ENCODE measurements at places on chromosomes 5 and 9.

DNA sequence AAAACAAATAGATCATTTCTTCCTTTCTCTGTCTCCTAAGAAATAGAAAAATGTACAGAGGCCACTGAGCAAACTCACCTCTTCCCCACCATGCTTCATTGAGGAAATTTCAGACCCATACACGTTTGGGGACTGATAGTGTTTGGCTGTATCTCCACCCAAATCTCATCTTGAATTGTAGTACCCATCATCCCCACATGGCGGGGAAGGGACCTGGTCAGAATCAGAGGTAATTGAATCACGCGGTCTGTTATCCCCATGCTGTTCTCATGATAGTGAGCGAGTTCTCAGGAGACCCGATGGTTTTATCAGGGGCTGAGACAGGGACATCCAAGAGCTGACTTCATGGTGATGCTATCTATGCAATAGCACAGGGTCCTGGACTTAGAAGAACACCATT lies 1655.8 kb downstream of the MAT2B start:
- DNase-seq, result no peak

DNA sequence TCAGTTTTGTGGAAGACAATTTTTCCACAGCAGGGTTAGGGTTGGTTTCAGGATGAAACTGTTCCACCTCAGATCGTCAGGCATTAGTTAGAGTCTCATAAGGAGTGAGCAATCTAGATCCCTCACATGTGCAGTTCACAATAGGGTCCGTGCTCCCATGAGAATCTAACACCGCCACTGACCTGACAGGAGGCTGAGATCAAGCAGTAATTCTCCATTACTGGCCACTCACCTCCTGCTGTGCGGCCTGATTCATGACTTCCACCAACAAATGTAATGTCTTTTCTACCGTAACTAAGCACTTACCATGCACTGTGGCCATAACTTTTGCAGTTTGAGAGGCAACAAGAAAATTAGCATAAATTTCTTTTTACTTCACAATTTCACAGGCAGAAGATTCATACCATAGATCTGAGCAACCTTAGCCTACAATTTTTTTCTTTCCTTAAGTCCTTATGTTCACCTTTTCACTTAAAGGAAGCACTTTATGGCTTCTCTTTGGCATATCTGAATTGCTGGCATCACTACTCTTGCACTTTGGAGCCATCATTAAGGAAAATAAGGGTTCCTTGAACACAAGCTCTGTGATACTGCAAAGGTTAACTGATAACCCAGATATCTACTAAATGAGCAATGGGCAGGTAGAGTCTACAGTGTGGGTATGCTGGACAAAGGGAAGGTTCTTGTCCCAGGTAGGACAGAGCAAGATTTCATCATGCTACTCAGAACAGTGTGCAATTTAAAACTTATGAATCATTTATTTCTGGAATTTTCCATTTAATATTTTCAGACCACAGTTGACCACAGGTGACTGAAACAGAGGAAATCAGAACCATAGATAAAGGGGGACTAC lies 83.0 kb upstream of the IFNK start:
- DNase-seq, result no peak

DNA sequence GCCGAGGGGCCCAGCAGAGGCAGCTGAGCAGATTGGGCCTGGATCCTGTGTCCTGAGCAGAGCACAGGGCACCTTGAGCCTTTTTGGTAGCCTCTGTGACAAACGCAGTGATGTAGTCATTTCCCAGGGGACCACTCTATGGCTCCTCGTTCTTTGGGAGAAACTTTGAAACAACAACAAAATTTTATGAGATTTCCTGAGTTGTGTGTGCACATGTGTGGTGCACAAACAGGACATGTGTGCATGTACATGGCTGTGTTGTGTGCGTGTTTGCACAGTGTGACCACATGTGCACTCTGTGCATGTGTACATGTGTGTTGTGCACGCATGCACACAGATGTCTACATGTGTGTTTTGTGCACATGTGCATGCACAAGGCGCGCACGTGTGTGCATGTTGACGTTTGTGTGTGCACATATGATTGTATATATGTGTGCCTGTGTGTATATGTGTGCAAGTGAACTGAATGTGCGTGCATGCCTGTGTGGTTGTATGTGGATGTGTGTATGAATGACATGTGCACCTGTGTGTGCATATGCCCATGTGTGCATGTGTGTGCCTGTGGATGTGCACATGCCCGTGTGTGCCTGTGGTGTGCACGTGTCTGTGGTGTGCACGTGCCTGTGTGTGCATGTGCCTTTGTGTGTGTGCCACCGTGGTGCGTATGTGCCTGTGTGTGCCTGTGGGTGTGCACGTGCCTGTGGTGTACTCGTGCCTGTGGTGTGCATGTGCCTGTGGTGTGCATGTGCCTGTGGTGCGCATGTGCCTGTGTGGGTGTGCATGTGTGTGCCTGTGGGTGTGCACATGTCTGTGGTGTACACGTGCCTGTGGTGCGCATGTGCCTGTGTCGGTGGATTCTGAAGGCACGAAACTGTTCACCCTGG lies 221.6 kb downstream of the CACNA1B start:
- no peak for DNase-seq

DNA sequence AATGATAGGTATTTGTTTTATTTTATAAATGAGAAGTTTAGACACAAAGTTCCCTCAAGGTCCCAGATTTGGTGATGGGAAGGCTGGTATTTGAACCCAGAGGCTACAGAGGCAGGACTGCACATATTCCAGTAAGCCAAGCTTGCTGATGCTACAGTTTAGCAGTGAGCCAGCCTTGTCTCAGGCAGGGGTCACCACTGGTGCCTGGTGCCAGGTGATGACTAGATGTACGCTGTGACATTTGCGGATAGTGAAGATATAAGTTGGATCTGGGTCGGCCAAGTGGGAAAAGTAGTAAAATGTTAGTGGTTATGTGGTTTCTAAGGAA lies 143.9 kb downstream of the AOPEP start:
- peak; percentile 23 for DNase-seq

- DNase-seq, result no peak
Observed at GRCh38 chr9:129310666-129311350, 132.7 kb upstream of the IER5L start.

- no peak for DNase-seq
Observed at GRCh38 chr9:129988607-129989361, 54.2 kb downstream of the FNBP1 start.

DNA sequence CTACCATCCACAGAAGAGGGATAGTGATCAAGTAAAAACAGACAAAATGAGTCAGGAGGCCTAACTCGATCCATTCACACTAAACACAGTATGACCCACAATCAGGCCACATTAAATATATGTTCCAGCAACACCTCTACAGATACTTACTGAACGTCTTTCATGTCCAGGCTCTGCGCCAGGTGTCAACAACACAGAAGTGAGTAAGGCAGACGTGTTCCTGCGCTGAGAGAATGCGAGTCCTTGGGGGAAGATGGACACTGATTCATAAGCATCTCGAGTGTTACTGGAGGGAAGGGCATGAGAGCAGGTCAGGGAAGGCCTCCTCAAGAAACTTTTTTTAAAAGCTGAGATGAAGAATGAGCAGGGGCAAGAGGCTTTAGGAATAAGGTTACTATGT lies 164.3 kb upstream of the CLINT1 start:
- peak; percentile 66 for DNase-seq

GRCh38 chr9:122797316-122798063 lies 2.4 kb upstream of the OR1K1 start:
- no peak for DNase-seq

GRCh38 chr5:55699041-55699688 lies 13.0 kb downstream of the SLC38A9 start:
- DNase-seq, result no peak

GRCh38 chr9:134179595-134179917 lies 15.2 kb upstream of the RNU6ATAC start:
- no peak for DNase-seq

- DNase-seq, result no peak
Observed at GRCh38 chr5:80957031-80957761, 3.0 kb upstream of the RASGRF2 start.

DNA sequence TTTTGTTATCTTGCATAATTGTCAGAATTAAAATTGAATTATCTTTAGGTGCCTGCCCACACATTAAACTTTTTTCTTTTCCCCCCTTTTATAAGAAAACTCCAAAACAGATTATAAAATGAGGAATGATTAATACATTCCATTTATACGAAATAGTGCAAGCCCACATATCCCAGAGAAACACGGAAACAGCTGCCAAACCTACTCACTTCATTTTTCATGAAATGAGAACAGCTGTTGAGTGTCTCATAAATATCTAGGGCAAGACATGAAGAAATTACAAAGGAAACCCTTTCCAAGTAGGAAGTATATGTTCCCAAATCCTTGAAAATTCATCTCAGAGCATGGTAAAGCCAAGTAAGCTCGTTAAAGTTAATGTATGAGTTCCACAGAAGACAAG lies 459.4 kb upstream of the NMUR2 start:
- peak; percentile 21 for DNase-seq

DNA sequence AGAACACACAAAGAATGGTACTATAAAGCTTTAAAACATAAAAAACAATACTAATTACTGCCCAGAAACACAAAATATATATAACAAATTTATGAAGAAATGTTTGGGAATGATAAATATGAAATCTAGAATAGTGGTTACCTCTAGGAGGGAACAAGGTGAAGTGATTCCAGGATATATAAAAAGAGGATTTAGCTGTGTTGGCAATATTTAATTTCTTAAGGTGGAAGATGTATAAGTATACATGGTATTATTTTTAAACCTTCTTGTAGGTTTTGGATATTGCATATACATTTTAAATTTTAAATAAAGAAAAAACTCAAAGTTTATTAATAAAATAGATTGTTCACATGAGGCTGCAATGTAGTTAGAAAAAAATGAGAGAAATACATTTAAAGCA lies 112.7 kb upstream of the ZNF618 start:
- DNase-seq, result no peak

GRCh38 chr9:124017051-124017928 lies 5.7 kb downstream of the LHX2 start:
- DNase-seq, result no peak

DNA sequence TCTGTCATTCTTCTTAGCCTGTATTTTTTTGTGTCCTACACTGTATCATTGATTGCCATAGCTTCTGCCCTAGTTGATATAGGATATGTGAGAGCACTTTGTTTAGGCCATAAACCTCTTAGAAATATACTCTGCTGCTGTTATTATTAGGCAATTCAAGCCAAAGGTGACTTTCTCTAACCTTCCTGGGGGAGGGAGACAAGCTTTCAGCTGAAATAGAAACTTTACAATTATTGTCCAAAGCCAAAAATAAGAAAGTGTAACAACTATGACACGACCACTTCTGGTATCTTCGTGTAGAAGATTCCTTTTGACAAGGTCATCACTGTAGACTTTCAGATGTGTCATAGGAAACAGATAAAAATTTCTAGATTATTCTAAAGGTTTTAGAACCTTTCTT lies 12.2 kb upstream of the CSNK1A1 start:
- peak; percentile 51 for DNase-seq

DNA sequence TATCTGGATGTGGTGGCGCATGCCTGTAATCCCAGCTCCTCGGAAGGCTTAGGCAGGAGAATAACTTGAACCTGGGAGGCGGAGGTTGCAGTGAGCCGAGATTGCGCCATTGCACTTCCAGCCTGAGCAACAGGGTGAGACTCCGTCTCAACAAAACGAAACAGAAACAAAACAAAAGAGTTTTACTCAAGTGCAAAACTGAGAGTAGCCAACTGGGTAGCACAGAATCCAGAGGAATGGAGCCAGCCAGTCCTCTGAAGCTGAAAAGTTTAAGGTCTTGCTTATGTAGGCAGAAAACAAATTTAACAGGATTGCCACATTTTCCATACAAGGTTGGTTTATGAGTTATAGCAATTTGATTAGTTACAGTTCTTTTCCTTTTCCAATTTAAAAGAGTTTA lies 32.0 kb downstream of the SPIN1 start:
- DNase-seq, result no peak

GRCh38 chr9:135508211-135508820 lies 7.8 kb downstream of the MRPS2 start:
- no peak for DNase-seq

DNA sequence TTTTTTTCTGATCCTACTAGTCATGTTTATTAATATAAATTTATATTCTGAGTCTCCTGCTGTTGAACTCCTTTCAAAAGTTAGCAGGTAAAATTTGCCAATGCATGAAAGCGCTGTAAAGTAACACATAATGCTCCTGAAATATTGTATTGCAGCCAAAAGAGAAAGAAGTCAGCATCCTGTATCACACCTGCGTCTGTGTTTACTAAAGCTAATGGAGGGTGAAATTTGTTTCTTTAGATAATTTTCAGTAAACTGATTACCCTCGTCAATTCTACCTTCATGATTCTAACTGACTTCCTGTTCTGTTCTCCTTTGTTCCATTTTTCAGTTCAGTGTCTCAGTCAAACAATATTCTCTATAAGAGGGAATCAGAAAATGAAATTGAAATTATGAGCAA lies 415.4 kb downstream of the CDH9 start:
- no peak for DNase-seq

DNA sequence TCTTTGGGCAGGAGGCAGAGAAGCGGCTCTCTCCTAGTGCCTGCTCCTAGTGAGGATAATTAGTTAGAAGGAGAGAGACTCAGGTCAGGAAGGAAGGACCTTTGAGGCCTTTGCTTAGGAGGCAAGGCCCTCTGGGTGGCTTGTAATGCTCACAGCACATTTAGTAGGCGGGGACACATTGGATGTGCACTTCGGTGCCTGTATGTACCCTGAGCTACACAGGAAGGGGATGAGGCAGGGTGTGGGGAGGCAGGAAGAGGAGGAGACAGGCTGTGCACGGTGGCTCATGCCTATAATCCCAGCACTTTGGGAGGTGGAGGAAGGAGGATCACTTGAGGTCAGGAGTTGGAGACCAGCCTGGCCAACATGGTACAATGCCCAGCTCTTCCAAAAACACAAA lies 7.2 kb upstream of the LCN2 start:
- DNase-seq, result no peak

DNA sequence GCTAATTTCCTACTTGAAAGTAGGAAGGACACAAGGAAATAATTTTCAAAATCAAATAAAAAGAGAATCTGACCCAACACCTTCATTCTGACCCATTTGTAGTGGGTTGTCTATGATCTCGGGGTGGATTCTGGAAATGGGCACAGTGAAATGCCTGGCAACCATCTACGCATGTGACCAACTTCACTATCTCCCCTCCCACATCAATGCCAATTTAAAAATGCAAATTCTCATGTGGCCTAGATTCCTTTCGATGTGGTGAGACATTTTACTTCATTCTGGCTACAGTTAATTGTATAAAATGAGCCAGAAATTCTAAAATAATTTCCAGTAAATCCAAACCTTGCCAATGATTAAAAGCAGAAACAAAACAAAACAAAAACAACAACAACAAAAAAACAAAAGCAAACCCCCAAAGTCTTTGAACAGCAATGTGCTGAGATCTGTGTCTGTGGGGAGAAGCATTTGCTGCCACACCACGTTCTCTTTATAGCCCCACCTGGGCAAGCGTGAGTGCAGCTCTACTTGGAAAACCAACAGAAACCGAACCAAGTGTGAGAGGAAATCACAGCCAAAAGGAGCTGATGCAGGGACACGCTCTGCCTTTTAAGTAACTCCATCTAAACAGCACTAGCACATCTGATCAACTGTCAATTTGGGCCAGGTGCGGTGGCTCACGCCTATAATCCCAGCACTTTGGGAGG lies 59.0 kb downstream of the USP20 start:
- DNase-seq, result no peak
